ENCODE measurements at places on chromosomes 16 and 17.
A peak's percentile ranks its signal among the peaks of the same experiment; 100 is the strongest.

- no peak for DNase-seq
Observed at GRCh38 chr16:80837533-80838147, 33.2 kb upstream of the CDYL2 start.

DNA sequence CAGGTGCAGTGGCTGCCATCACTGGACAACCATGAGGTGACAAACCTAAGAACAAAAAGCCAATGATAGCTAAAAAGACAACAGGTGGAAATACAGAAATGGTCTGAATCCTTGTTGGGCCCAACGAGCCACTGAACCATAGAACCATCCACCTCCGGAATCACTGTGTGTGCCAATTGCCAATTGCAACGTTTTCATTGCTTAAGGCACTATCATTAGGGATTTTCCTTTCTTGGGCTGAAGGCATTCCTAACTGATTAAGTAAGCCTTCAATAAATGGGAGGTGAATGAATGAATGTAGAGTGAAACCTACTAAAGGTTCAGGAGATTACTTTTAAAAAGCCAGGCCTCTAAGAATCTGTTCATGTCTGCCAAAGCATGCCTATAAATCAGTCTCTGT, 3.6 kb downstream of the USP31 start:
- DNase-seq, result peak; percentile 60

- DNase-seq, result no peak
Observed at GRCh38 chr16:87040169-87041117, 276.7 kb downstream of the C16orf95 start.

DNA sequence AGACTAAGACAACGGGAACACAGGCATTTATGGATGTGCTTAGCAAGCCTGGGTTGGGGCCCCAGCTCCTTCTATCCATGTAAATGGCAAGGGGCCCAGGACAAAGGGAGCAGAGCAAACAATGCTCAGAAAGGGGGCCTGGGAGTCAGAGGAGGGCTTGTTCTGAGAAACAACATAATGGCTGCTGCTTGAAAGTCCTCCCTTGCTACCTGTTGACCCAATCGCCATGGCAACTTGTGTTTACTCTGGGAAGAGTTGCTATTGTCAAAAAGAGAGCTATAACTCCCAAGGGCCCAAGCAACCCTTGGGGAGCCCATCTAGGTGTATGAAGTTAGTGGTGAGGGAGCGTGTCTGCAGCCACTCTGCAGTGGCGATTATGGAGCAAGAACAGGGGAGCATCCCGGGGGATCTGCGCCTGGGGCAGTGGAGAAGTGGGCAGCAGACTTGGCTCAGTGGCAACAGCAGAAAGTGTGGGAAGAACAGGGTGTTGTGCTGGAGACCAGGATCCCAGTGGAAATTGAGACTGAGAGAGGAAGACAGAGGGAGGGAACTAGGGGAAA, 118.7 kb upstream of the NLRP1 start:
- no peak for DNase-seq

- no peak for DNase-seq
Observed at GRCh38 chr16:48197294-48197693, 41.5 kb upstream of the ABCC12 start.

DNA sequence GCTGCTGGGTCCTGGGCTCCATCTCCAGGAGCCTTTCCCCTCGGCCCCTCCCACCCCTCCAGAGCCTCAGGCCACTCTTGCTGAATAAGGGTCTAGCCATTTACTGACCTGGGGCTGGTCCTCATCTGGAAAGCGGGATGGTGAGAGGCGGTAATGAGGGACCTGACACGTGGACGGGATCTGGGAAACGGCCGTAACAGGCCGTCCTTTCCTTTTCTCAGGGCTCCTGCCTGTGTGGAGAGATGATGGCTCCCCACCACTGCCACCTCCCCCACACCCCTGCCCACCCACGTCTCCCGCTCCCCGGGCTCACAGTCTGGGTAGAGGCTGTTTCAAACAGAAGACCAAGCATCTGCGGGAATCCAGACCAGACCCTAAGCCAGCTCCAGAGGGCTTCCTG, 20.6 kb upstream of the KCNJ12 start:
- no peak for DNase-seq

GRCh38 chr17:60586288-60586974, 13.6 kb upstream of the PPM1D start:
- no peak for DNase-seq

DNA sequence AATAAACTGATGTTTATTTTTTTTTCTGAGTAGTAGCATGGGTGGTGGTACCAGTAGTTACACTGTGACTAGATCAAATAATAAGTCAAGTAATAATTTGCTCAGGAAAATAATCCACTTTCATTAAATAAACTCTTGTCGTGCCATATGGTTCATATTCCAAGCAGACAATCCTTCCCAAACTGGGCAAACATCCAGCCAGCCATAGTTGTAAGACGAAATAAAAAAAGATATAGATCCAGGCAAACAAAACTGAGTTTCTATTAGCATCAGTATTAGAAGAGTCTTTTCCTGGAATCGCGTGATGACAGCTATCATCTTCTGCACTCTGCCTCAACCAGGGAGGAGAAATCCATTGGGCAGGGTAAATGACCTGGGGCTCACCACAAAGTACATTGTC, 508.4 kb upstream of the GOT2 start:
- no peak for DNase-seq

- DNase-seq, result no peak
Observed at GRCh38 chr17:2304931-2305330, 1.2 kb downstream of the SRR start.

DNA sequence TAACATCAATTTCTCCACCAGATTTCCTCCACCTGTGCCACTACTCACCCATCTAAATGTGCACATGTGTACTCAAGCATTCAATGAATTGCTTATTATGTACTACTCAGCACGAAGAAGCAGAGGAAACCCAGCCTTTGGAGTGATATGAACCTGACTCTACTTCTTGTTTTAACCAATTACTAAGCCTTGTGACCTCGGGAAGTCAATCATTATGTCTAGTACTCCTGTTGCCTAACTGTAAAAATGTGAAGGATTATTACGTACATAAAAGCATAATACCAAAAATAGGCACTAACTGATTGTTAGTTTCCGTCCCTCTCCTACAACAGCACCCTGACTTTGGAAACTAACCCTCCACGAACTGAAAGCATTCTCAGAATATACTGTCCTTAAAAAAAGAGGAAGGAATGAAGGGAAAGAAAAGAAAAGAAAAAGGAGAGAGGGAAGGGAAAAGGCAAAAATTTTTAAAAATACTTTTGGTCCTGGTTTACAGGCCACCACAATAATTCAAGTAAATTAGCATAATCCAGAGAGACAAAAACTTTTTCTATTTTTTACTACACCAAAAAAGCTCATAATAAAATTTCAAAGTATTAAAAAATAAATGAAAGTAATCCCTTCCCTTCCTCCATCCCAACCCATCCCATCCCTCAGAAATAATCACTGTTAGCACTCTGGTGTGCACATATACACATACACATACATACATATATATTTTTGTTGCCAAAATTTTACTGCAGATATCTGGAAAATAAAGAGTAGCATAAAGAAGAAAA, 53.6 kb downstream of the KANSL1 start:
- DNase-seq, result no peak

DNA sequence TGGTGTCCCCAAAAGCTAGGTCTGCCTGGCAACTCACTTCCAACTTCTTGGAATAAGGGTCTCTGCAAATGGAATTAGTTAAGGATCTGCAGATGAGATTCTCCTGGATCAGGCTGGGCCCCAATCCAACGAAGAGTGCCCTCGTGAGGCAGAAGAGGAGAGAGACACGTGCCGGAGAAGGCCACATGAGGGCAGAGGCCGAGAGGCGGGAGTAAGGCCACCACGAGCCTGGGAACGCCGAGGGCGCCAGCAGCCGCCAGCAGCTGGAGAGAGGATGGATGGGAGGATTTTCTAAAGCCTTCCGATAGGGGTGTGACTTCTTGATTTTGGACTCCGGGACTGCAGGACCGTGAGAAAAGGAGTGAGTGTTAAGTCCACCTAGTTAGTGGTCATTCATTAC, 76.3 kb downstream of the JPH3 start:
- DNase-seq, result no peak

DNA sequence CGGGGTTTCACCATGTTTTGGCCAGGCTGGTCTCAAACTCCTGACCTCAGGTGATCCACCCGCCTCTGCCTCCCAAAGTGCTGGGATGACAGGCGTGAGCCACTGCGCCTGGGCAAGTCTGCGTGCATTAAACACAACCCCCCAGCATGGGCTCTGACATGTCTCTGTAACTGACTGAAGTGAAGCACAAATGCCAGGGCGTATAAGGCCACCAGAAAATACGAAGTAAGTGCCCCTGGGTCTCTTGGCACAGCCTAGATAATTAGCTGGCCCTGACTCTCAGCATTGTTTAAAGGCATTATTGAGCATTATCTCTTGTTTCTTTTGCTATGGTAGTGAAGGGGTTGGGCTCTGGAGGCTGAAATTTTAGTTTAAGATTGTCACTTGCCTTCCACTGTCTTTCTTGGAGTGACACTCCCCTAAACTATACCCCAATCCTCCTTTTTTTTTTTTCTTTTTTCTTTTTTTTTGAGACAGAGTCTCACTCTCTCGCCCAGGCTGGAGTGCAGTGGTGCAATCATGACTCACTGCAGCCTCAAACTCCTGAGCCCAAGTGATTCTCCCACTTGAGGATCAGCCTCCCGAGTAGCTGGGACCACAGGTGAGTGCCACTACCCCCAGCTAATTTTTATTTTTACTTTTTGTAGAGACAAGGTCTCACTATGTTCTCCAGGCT, 8.2 kb upstream of the SEC14L1 start:
- DNase-seq, result peak; percentile 52

GRCh38 chr16:54175552-54176375, 110.8 kb downstream of the IRX3 start:
- peak; percentile 47 for DNase-seq

- no peak for DNase-seq
Observed at GRCh38 chr16:88638323-88639230, at the start of gene IL17C. Gene IL17C (plus strand): TSS chr16:88638572. CDS start chr16:88638642, 70 bp downstream.

- DNase-seq, result peak; percentile 29
Observed at GRCh38 chr16:1990351-1991134, 773 bp downstream of the SYNGR3 start.

GRCh38 chr17:12388226-12388625, 277.5 kb upstream of the MYOCD start:
- DNase-seq, result peak; percentile 72
